ENCODE measurements at places on chromosomes 4 and X.

- DNase-seq: no peak
Measured at GRCh38 chrX:31093639-31093975, 21.8 kb upstream of the FTHL17 start.

GRCh38 chrX:38081909-38082308 is 75.6 kb downstream of the SYTL5 start:
- DNase-seq: no peak

DNA sequence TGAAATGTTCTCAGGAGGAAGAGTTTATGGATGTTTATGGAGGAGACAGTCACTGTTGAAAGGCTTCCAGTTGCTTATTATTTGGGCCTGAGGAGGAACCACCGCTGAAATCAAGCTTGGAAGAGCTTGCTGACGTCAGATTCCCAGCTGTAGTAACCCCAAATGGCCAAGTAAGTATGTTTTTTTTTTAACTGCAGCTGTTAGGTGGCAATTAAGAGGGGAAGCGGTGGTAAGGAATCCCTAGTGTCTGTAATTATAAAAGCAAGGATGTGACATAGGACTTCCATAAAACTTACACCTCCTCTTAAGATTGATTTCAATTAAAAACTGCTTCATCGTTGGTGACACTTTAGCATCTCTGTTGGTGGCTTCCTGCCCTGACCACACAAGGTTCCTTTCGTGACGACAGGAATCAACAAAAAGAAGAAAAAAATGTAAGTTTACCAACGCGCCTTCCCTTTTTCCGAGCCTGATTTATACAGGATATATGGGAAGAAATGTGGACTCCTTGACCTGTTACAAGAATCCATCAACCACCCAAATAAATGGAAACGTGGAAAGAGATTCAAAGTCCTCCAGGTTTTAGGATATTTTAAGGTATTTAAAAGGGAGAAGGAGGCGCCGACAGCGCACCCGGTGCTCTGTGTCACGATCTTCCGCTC is 884 bp downstream of the RELL1 start:
- no peak for DNase-seq

GRCh38 chrX:12282991-12283390 is 144.7 kb downstream of the FRMPD4 start:
- no peak for DNase-seq

- DNase-seq: no peak
Measured at GRCh38 chr4:177964061-177964460, 521.8 kb upstream of the AGA start.

GRCh38 chr4:147453561-147454141 is 27.2 kb upstream of the EDNRA start:
- no peak for DNase-seq

DNA sequence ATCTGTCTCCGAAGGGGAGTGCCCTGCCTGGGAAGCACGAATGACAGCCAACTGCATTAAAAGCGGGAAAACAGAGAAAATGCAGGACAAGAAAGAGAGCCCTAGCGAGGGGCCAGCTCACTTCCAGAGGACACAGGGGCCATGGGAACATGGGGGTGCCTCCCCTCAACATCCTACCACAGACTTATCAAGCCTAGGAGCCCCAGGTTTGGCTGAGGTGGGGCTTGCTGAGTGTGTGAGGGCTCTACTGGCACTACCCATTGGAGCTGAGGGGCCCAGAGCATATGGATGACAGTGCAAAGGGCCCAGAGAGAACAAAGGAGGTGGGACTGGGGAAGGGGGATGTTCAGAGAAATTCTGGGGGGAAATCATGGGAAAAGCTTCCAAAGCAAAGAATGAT is 101.8 kb downstream of the PJA1 start:
- no peak for DNase-seq

- no peak for DNase-seq
Measured at GRCh38 chr4:31390849-31391248, 670.7 kb downstream of the PCDH7 start.

DNA sequence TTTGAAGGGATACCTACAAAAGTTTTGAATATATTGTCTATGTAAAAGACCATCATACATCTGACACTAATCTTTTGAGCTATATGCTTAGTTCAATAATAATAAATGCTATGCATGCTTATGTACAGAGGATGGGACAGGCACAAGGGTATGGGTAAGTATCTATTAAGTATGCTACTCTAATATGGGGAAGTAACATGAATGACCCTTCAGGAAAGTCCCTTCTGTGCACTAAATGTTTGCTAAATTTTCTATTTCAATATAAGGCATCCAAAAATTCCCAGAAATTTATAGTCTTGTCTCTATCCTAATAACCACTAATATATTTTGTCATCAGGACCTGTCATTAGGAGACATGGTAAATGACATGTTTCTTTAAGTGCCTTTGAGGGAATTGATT is 19.0 kb downstream of the ATP8A1 start:
- DNase-seq: no peak

GRCh38 chrX:70445951-70446350 is 1.3 kb downstream of the DLG3 start:
- DNase-seq: no peak

DNA sequence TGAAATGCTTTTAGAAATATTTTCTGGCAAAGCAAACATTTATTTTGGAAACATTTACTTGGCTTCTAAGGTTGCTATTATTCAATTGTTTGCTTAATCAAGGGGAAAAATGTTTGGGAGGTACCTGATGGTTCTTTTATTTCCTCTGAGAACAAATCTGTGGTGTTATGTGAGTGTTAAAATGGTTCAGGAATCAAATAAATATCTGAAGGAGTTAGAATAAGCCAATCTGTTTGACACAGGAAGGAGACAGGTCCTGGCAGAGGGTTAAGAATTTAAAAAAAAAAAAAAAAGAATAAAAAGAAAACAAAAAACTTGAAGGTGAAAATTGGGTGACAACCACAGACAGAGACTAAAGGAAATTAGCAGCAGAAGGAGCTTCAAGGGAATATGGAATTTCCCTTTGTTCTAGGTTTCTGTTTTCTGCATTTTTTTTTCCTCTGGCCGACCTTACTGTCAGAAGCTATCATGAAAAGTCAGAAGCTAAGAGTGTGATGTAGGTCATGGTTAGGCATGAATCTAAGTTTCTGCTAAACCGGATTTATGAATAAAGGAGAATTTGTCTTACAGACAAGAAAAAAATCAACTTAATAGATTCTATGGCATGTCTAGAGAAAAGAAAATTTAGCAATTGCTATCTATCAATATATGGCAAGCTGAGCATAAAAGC is 78.6 kb upstream of the PNPLA4 start:
- no peak for DNase-seq

DNA sequence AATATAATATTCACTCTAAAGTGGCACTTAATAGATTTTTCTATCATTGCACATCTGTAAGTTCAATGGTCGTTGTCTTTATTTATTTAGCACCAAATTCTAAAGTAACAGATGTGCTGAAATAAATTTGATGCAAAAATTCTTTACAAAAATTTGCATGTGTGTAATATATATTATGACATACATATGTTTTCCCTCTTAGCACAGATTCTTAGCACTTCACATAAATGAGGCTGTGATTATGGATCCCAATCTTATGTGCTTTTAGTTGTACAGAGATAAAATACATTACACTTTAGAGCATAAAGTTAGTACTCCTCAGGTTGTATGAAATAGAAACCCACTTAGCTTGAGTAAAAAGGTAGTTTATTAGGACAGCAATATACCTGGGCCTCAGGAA is 915.1 kb downstream of the ADGRL3 start:
- no peak for DNase-seq

DNA sequence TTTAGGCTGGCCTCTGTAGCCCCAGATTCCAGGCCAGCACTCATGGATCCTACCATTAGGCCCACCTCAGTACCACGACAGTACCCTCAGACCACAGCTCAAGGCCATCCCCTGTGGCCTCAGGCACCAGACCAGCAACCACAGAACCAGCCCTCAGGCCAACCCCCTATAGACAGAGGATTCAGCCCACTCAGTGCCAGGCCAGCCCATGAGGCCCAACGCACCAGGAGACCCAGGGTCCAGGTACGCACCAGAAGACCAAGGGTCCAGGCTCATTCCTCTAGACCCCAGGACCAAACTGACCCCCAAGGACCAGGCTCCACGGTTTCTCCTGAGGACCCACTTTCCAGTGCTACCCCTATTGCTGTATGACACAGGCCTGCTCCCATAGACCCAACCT is 39.5 kb upstream of the MAGEC2 start:
- no peak for DNase-seq

DNA sequence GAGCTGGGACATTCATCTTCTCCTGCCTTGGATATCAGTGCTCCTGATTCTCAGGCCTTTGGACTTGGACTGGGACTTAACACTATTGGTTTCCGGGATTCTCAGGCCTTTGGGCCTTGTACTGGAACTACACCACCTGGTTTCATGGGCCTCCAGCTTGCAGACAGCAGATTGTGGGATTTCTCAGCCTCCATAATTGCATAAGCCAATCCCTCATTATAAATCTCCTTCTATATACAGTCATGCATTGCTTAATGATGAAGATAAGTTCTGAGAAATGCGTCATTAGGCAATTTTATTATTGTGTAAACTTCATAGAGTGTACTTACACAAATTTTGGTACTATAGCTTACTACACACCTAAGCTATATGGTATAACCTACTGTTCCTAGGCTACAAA is 8.9 kb upstream of the CCNG2 start:
- no peak for DNase-seq

GRCh38 chr4:7377223-7377865 is 57.4 kb downstream of the PSAPL1 start:
- no peak for DNase-seq

DNA sequence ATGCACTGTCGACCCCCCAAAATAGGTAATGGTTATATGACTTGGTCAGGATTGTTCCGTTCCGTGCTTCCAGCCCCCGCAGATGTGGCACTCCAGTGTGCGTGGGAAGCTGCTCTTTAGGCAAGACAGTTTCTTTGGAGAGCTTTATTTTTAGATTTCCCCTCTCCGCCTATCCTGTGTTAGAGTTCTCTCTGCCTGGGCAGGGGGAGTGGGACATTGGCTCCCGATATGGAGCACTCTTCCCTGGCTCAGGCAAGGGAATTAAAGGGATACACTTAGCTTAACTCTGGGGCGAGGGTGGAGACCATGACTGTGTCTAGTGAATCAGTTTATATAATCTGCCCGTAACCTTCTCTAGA is 36.0 kb downstream of the DLG3 start:
- no peak for DNase-seq

GRCh38 chr4:182212211-182212761 is 30.9 kb upstream of the TENM3 start:
- peak; percentile 16 for DNase-seq

GRCh38 chr4:70179811-70180210 is 15.7 kb upstream of the ODAM start:
- DNase-seq: no peak

- DNase-seq: no peak
Measured at GRCh38 chr4:181293541-181293940, 949.7 kb upstream of the TENM3 start.

- DNase-seq: no peak
Measured at GRCh38 chr4:100889898-100890297, 372.1 kb upstream of the EMCN start.

DNA sequence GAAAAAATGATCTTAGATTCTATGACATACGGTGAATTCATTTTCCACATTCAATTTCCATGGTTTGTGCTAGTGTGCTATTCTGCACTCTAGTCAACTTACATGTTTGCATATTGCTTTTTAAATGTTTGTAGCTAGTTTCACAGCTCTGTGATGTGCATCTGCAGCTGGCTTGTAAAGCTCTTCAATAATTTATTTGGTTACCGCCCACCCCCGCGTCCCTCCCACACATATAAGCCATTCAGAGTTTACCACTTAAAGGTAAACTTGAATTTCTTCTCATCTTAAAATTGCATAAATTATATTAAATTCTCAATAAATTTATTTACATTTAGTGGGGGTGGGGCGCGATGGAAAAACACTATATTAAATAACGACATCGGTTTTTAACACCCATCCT is 291 bp upstream of the NBDY start:
- no peak for DNase-seq

DNA sequence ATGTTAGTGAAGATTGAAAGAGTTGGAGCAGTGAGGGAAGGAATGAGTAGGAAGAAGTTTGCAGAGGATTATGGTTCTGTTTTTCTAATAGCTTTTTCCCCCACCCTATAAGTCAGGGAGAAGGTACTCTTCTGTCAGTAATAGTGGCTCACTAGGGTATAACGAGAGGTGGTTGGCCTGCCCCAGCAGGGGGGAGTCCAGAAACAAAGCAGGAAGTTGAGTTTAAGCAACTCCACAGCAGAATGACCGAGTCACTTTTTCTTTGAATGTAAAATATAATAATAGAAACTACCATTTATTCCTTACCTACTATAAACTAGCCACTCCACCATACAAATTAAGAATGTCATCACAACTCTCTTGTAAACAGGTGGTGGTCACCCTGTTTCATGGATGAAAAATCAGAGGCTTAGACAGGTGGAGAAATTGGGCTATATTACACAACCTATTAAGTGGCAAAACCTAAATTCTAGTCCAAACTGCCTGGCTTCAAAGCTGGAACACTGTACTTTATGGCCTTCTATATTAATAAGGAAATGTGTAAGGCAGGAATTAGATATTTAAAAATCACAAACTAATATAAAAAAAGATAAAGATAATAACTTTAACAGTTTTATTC is 21.9 kb downstream of the AP1AR start:
- no peak for DNase-seq
